ENCODE measurements at places on chromosomes 5 and 9.

DNA sequence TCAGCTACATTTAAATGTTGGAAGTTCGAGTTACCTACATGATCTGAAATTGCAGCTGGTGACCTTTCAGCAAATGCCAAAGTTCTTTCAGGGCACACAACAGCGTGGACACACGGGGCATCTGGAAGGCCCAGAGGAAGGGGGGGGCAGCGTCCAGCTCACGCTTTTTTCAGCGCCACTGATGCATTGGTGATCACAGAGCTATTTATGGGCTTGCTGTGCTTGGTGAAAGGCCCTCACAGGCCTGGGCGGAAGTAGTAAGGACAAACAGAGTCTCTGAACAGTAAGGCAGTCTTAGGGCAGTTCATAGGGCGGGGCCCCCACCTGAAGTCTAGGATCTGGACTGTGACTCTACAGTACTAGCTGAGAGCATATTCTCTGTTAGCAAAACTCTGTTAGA is 6.6 kb upstream of the FBP2 start:
- no peak for DNase-seq

DNA sequence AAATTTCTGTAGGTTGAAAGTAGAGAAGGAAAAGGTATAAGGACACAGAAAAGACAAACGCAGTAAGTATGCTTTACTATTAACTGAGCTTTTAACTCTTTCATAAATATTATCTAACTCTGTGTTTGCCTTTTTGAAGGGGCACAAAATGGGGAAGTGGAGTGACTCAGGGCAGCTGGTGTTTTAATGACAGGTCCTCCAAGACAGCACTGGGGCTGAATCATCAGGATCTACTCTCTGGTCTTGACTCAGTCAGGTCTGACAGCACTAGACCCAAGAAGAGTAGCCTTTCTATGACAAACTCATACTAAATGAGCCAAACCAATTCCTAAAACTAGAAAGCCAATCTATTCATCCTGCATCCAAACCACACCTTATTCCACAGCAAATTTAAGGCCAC is 102.2 kb downstream of the APTX start:
- DNase-seq: no peak

- DNase-seq: no peak
Observed at GRCh38 chr9:137317021-137317717, 15.1 kb upstream of the NRARP start.

DNA sequence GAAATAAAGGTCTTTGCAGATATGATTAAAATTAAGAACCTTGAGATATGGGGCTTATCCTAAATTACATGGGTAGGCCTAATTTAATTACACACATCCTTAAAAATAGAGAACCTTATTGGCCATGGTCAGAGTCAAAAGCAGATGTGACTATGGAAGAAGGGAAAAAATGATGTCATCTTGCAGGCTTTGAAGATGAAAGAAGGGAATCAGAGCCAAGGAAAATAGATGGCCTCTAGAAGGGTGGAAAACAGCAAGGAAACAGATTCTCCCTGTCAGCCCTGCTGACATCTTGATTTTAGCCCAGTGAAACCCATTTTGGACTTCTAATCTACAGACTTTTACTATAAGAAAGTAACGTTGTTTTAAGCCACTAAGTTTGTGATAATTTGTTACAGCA is 37.6 kb upstream of the KCNN2 start:
- DNase-seq: no peak

GRCh38 chr5:99023330-99023729 is 94.5 kb upstream of the CHD1 start:
- DNase-seq: no peak

DNA sequence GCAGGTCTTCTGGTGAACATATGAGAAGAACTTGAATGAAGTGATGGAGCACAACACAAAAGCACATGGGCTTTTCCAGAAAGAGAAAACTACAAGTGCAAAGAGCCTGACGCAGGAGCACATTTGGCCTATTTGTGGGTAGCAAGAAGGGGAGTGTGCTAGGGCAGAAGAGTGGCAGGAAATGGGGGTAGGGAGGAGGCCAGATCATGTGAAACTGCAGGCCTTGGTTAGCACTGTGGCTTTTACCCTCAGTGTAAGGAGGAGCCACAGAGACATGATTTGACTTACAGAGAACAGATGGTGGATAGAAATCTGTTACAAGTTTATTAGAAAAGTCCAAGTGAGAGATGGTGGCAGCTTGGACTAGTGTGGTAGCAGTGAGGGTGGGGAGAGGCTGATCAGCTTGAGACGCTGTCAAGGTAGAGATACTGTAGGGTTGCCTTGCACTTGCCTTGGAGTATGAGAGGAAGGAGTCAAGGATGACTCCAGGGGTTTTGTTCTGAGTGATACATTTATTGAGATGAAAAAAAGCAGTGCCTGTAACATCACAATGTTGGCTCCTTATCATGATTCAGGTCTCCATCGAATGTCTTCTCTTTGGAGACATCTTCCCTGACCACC is 126.7 kb downstream of the PPP2R2B start:
- DNase-seq: no peak

DNA sequence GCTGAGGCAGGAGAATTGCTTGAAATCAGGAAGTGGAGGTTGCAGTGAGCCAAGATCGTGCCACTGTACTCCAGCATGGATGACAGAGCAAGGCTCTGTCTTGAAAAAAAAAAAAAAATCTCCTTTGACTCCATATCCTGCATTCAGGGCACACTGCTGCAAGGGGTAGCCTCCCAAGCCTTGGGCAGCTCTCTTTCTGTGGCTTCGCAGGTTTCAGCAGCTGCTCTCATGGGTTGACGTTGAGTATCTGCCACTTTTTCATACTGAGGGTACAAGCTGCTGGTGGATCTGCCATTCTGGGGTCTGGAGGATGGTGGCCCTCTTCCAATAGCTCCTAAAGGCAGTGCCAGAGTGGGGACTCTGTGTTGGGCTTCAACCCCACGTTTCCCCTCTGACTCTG is 2198.1 kb upstream of the WWC1 start:
- no peak for DNase-seq

DNA sequence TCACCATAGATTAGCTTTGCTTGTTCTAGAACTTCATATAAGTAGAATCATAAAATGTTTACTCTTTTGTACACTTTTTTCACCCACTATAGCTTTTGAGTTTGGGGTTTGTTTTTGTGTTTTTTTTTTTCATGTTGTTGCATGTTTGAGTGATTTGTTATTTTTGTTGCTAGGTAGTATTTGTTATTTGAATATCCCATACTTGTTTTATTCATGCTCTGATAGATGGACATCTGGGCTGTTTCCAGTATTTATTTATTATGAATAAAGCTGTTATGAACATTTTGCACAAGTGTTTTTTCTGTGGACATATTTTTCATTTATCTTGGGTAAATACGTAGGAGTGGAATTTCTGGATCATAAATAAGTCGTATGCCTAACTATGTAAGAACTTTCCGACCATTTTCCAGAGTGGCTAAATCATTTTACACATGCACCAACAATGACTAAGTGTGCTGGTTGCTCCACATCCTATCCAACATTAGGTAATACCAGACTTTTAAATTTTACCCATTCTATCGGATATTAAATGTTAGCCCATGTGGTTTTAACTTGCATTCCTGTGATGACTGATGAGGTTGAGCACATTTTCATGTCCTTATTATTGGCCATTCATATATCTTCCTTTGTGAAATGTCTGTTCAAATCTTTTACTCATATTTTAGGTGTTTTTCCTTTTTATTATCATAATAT is 69.1 kb upstream of the NR4A3 start:
- DNase-seq: no peak

- DNase-seq: no peak
Observed at GRCh38 chr5:17679597-17680203, 45.4 kb downstream of the TAF11L14 start.

GRCh38 chr5:66113160-66113559 is 30.9 kb upstream of the SREK1 start:
- no peak for DNase-seq

DNA sequence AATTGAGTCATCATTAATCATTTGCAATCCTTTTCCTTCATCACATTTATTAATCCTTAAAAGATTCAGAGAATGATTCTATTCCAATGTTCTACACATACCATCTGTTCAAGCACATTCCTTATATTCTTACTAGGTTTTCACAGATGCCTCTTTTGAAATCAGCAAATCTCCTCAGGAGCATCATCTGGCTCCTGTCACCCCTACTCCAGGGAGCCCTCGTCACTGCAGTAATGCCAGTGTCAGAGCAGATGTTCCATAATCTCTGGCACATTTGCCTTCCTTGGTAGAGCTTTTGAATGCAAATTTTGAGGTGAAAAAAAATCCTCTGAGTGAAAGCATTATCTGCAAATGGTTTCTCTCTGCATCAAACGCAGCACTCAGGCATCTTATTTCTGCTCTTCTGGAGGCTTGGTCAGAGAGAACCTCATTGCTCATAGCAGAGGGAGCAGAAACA is 7.6 kb upstream of the KCNV2 start:
- no peak for DNase-seq

DNA sequence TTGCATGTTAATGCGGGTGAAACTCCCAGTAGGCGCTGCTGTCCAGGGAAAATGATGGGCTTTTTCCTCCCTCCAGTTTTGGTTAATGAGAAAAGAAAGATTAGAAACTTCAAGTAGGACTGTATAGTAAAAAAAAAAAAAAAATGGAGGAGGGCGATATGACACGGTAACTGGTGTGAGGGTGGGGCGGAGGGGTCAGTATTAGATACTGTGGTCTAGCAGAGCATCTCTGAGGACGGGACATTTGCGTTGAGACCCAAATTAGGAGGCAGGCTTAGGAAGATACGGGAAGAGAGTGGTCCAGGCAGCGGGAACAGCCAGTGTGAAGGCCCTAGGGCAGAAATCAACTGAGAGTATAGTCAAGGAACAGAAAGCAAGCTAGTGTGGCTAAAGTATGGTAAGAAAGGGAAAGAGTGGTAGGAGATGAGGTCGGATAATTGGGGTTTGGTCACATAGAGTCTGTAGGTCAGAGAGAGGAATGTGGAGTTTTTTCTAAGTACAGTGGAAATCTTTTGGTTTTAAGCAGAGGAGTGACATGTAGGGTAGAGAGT is 707 bp downstream of the RMND5B start:
- no peak for DNase-seq

GRCh38 chr5:169627551-169627950 is 9.5 kb upstream of the DOCK2 start:
- DNase-seq: no peak

GRCh38 chr5:14450018-14450524 is 131.5 kb upstream of the OTULINL start:
- peak; percentile 72 for DNase-seq

GRCh38 chr5:126967808-126968466 is 62.4 kb downstream of the MARCHF3 start:
- no peak for DNase-seq

DNA sequence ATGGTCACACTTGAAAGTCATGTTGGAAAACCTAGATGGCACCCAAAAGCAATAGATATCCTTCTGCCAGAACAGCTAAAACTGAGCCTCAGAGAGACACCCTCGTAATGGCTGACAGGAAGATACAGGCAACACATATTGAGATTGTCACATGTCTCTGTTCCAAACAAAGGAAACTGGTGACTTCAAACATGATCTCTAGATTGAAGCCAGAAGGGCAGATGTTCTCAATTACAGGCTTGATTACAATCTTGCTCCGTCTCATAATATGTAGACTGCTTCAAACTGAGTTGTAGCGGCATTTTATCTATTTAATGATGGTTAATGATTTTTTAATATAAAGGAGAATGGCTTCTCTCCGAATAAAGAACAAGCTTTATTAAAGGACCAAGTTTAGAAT is 774.3 kb downstream of the KCTD16 start:
- no peak for DNase-seq

GRCh38 chr5:127762412-127762811 is 59.2 kb downstream of the CCDC192 start:
- DNase-seq: no peak

GRCh38 chr5:151703780-151704179 is 17.1 kb upstream of the SPARC start:
- DNase-seq: no peak

DNA sequence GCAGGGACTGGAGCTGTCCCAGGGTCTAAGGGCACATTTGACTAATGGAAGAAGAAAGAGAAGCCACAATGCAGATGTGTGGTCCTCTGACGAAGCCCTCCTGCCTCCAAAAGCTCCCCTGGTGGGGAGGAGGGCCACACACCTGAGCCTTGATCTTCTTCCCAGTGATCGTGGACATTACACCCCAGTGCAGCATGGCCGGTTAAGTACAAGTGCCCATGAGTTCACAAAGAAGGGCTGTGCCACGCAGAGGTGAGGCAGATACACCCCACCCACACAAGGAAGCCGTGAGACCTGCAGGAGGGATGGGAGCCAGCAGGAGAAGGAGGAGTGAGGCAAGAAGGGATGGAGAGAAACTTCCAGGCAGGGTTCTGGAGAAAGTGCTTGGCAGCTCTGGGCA is 199.0 kb upstream of the MVB12B start:
- no peak for DNase-seq

DNA sequence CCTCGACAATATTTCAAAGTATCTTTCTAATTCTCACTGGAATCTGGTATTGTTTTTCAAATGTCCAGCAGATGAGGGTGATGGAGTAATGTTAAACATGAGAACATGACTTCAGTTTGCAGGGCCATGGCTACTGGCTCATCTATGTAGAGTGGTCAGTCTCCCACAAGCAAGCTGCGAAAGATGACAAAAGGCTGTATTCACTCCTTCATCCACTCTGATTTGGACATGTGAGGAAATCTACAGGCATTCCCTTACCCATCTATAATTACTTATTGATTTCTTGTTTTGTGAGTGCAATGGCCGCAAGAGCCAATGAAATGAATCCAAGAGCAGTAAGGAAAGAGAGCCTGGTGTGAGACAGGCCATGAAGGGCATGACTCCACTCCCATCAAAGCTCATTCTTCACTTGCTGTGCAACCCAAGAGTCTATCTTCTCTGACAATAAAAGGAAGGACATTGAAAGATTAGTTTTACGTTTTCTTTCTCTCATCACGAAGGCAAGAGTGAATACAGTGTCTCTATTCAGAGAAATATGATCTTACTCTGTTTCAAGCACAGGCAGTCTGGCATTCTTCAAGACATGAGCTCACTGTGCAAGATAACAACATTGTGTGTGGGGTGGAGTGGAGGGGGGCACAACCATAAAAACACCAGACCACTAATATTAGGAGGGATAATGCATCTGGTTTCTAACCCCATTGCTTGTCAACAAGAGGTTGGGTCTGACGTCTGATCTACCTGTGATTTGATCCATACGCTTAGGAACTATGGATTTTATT is 249.6 kb upstream of the DAP start:
- DNase-seq: no peak

DNA sequence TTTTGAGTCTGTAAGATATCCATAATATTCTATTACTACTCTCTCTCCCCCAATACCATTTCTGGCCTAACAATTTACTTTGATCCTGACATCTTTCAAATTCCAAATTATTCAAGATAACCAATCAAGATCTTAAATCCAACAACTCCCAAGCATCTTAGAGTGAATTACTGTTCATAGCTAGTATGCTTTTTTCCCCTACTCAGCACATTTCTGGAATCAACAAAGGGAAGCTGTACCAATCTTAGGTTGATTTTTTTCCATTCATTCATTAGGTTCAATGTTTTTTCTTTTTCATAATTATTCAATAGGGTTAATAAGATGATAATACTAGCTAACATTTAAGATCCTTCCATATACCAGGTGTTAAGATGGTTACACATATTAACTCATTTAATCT is 50.3 kb upstream of the MTMR12 start:
- DNase-seq: no peak

GRCh38 chr5:102561894-102562760 is 63.3 kb upstream of the SLCO6A1 start:
- no peak for DNase-seq

GRCh38 chr5:33369485-33370465 is 71.0 kb upstream of the TARS1 start:
- DNase-seq: no peak

GRCh38 chr9:101119206-101119819 is 90.8 kb downstream of the PLPPR1 start:
- DNase-seq: no peak
